ENCODE measurements at places on chromosomes 2 and 18.

DNA sequence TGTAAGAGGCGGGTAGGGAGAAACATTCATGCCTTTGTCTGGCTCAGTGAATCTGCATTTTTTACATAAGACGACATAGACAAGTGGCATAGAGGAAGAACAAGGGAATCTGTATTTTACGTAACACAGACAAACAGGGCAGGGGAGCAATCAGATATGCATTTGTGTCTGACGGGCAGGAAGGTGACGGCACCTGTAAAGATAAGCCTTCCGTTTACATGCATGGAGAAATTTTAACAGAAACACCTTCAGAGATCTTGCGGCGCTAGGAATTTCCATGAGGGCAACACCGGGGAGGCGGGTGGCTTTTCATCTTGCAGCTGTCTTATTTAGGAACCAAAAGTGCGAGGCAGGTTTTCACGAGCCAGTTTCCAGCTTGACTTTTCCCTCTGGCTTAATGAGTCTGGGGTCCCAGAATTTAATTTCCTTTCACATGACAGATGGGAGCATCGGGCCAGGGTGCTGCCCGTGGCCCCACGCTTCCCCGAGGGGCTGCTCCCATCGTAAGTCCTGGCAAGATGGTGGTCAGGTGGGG is 42.6 kb downstream of the RTP5 start:
- DNase-seq = no peak

- DNase-seq = no peak
These were observed 2.7 kb upstream of the WIPF1 start for GRCh38 chr2:174600349-174600748.

GRCh38 chr18:78980279-78980771 is 707 bp downstream of the SALL3 start:
- DNase-seq = no peak

GRCh38 chr2:63742580-63742976 is 99.1 kb upstream of the UGP2 start:
- no peak for DNase-seq

GRCh38 chr18:63888470-63889190 is 1.1 kb downstream of the SERPINB2 start:
- no peak for DNase-seq

DNA sequence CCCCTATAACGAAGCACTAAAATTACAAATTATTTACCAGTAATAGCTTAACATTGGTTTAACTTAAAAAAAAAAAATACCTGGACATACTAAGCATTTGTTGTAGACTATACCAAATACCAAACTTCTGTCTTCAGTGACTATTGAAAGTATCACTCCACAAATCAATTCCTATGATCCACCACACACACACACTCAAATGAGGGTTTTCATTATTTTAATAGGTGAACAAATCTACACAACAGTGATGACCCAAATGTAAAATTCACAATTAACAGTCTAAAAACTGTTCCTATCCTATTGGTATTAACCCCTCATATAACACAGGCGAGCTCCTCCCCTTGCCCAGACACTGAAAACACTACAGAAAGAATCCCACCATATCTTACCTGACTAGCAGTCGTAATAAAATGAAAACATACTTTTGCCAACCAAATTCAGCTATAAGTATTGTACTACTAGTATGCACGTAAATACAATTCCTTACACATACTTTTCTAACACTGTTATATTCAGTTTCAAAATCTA is 2.5 kb downstream of the SP3 start:
- DNase-seq = no peak

DNA sequence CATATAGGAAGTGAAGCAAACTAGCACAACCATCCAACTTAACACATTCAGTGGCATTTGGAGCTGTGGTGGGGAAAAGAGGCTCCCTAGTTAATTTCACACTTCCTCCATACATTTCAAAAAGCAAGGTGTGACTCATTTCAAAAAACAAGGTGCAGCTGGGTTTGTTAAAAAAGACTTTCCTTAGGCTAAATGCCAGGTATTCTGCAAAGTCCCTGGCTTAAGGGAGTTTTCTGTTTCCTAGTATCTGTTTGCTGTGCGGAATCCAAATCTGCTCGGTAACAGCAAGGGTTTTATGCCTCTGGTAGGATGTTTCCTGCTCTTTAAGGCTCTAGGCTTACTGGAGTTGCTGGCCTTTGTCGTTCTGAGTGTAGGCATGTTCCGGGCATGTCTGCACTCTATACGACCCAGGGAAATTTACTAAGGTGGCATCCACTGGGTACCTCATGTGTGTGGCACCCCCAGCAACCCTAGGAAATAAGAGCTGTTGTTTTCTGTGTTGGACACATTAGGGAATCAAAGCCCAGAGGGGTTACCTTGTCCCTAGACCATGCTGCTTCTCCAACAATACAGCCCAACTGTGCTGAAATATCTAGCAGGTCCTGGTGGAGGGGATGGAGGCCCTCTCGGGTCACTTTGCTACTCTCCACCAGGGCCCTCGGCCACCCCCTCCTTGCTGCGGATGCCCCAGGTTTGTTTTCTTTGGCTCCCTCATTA is 634 bp upstream of the MSGN1 start:
- DNase-seq = no peak

- DNase-seq = no peak
These were observed 103.6 kb downstream of the USP40 start for GRCh38 chr2:233462826-233463470.

GRCh38 chr18:48142994-48143393 is 212.5 kb upstream of the SMAD2 start:
- no peak for DNase-seq

GRCh38 chr2:16630463-16630862 is 35.2 kb downstream of the CYRIA start:
- DNase-seq = no peak

DNA sequence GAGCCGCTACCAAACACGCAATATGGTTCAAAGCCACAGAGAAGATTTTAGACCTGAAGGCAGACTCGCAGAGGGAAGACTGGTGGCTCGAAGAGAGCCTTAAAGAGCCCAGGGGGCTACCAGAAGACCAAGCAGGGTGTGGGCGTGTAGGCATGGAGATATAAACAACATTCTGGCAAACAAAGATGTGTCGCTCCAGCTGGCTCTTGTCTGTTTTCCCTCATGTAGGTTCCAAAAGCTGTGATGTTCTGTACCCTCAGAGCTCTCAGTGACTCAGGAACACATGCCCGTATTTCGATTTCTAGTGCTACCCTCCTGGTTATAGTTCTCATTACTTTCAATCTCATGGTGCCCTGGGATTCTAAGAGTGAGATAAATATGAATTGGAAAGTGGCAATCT is 44.5 kb downstream of the DOCK10 start:
- no peak for DNase-seq

GRCh38 chr2:105437708-105438103 is 38.9 kb upstream of the FHL2 start:
- no peak for DNase-seq
